ENCODE measurements at places on chromosomes 2 and 18.

DNA sequence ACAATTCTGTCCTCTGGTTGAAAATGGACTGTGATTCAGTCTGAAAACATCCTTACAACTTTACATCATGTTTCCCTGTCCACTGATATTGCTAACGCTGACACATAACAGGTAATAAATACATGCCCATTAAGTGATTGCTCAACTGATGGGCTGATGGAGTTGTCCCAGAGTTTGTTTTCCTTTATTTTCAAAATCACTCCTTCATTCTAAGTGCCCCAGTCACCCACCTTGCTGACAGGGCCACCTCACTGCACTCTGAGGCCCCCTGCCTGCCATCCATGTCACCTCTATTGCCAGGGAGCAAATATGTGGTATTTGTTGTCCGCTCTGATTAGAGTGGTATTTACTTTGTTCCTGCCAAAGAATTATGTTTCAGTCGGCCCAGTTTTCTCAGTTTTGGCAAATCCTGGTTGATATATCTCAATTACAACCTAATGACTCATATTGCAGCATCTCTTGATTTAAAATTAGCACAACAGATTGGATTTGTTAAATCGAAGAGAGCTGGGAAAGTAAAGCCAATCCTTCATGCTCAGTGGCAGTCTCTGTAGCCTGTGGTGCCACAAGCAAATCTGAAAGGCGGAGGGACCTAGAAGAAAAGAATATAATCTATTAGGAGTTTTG, 105.1 kb downstream of the RDH14 start:
- no peak for DNase-seq

DNA sequence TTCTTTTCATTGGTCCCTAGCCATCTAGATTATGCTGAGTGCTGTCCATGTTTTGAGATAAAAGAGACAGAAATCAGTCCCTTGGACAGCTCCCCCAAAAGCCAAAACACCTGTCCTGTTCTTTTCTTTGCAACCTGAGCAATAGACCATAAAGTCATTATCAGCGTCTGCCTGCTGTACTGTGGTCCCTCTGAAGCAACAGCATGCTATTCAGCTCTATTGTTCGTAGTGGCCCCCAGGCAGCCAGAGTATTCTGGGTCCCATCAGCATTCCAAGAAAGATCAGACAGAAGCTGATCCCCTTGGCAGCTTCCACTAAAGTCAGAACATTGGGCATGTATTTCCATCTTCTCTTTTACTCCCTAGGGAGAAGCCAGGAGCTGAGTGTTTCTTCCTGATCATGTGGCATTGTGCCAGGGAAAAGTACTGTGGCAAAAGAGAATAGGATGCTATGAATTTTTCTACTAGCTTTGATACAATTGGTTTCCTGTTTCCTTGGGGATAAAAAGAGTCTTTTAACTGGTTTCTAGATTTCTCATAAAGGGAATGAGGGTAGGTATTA, 33.6 kb upstream of the ZSWIM2 start:
- DNase-seq, result no peak

DNA sequence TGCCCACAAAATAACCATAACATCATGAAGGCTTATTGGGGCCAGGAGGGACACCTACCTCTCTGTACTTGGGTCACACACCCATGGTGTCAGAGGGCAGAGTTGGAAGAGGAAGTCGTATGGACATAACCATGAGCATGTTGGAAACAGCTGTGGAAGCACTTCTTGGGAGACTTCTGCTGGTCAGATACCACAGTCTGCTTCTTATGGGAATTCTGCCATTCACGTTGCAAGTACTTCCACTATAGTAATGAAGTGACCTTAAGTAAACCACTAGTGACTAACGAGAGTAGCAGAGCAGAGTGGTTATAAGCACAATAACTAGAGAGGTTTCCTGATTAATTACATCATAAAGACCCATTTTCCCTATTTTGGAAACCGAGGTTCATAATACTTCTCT, 61.1 kb upstream of the TFPI start:
- no peak for DNase-seq

GRCh38 chr2:240644171-240644651, 18.9 kb downstream of the GPR35 start:
- no peak for DNase-seq

DNA sequence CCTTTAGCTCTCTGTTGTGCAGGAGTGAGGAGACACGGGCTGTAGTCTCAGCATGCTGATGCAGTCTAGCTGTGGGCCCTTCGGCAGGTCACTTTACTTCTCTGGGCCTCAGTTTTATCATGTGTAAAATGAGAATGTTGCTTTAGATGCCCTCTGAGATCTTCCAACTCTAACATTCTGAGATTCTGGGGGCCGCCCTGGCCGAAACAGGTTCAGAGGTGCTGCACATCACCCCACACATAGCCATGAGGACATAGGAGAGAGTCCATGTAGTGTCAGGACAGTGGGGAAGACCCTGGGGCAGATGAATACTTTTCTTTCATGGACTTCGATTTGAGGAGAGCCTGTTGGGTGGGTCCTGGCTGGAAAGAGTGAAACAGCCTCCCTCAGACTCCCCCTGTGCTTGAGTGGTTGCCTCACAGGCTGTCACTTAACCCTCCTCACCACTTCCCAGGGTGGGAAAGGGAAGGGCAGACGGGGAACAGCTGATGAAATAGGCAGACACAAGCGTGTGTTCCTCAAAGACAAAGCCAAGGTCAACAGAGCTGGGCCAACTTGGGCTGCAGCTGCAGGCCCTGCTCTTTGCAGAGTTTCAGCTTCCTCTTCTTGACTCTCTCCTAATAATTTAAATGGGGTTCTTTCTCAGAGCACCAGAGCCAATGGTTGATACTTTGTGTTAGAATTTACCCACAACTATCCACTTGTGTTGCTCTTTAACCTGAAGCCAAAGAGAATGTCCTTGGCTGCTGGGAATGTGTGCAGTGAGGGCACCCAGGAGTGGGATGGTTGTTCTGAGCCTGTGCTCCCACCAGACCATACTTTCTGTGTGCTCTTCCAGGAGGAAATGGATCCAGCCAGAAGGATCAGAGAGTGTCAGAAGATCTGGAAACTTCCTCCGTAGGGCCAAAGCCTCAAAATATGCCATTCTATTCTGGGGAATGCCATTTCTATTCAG, 14.7 kb upstream of the MRPL33 start:
- no peak for DNase-seq

- no peak for DNase-seq
Observed at GRCh38 chr18:39454866-39455265, 1889.3 kb upstream of the CELF4 start.

DNA sequence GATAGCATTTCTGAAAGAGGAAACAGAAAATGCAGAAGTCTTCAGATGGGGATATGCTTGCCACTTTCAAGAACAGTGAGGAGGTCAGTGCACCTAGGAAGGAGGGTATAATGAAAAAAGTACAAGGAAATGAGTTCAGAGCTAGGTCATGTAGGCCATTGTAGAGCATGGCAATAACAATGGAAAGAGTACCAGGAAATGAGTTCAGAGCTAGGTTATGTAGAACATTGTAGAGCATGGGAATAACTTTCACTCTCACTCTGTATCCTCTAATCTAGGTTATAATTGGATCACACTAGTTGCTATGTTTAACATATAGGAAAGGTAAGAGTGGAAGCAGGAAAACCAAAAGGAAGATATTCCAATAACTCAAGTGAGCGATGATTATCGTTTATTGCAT, 12.3 kb downstream of the SCG2 start:
- no peak for DNase-seq

- no peak for DNase-seq
Observed at GRCh38 chr2:197433780-197434438, 919 bp downstream of the SF3B1 start.

GRCh38 chr2:186059096-186059495, 320.5 kb downstream of the FSIP2 start:
- no peak for DNase-seq

GRCh38 chr2:22450831-22451230, 934.1 kb upstream of the KLHL29 start:
- DNase-seq, result no peak

DNA sequence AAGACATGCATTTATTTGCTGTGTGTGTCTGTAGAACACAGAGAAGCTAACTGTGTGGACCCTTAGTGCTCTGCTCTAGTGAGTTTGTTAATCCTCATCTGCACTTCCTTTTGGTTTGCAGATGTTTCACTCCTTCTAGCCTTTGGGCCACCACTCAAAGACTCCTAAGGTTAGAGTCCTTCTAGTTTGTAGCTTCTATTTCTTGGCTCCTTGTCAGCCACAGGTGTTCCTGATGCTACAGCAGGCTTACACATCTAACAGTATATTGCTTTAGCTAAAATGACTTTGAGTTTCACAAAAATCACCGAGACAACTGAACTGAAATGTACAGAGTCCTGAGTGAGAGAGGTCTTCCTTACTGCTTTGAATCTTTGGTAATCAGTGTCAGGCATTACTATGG, 551.4 kb downstream of the NRXN1 start:
- DNase-seq, result no peak

GRCh38 chr18:28080876-28081300, 96.0 kb downstream of the CDH2 start:
- DNase-seq, result no peak

GRCh38 chr2:2101924-2102323, 229.2 kb downstream of the MYT1L start:
- DNase-seq, result no peak

DNA sequence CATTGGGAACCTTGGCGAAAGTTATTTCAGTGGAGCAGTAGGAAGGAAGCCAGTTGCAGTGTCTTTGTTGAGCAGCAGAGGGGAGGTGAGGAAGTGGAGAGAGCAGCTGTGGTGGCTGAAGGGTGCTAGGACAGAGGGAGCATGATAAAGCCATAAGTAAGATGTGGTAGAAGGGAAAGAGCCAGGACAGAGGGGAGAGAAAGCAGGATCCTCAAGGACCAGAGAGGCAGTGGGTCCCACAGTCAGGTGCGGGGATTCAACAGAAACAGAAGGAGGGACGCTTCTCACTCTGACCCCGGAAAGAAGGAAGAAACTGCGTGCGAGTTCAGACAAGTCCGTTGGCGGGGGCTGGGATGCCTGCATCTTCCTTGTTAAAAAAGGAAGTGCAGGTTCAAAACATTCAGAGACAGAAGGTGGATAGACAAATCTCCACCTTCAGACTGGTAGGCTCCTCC, at the start of gene CXCR2:
Gene CXCR2, plus strand, starts transcription at position 403 of the 455 bp plus-strand sequence. CDS start 8,774 bp downstream, outside the sequence.
- DNase-seq, result no peak

DNA sequence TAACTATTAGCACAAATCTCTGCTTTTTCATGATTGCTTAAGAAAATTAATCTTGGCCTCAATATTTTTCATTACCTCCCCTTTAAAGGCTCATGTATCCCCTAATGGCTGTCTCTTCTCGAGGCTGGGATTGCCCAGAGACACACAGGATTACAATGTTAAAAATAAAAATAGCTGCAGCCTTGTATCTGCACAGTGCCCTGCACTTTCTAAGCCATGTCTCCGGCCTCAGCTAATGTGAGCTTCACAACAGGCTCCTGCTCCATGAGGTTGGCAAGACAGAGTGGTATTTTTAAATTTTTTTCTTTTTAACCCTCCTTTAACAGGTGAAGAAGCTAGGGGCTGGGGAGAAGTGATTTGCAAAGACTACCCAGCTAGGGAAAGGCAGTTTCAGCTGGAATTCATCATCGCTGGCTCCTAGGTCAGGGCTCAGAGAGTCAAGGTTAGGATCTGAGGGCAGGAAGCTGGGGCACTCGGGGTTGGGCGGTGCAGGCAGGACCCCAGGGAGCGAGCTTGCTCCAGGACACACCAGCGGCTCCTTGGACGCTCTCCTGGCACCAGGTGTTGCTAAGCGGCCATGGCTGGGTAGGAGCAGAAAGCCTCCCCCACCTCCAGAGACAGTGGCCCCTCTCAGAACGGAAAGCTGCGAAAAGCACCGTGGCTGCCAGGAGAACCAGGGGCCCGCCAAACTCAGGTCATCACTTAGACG, 135.6 kb downstream of the SMAD2 start:
- DNase-seq, result no peak
